ENCODE measurements at places on chromosomes 1 and 21. TPM values are rescaled to one million over a fixed set of nuclear protein-coding genes. Genes with fewer than 3 reads are reported as not detected.

DNA sequence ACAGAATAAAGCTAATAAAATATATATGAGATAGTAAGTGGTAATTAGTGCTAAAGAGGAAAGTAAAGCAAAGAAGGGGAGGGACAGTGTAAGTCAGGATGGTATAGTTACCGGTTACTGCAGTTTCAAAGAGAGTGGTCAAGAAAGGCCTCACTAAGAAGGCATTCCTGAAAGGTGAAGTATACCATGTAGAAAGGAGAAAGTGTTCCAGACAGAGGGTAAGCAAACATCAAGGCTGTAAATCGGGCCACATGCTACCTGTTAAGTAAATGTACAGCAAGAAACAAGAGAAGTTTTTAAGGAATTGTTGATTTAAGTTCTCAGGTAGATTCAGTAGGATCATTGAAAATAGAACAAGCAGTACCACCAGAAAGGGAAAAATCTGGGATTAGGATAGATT, 9.7 kb downstream of the DESI2 start:
- DNase-seq = no peak

TMEM183A gene
- total RNA-seq = 44.6 TPM

GRCh38 chr1:11434926-11435325, 44.0 kb upstream of the DISP3 start:
- DNase-seq = no peak

DNA sequence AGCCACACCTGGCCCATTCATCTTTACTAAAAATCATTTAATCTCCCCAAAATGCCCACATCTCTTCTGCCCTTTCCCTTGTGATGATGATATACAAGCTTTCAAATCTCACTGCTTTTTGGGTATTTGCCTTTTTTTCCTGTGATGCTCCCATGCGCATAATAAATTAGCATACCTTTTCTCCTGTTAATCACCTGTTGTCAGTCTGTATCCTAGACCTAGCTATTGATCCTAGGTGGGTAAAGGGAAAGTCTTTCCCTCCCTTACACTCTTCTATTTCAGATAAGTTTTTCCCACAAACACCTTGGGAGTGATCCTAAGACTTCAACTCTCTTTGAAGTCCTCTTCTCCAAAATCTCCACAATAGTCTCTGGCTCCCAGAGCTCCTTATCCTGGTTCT, 12.0 kb upstream of the SLC35A3 start:
- no peak for DNase-seq

GRCh38 chr1:236321101-236321500, 39.3 kb upstream of the ERO1B start:
- no peak for DNase-seq

GRCh38 chr1:2290171-2290578, 62.1 kb downstream of the SKI start:
- DNase-seq = no peak

DNA sequence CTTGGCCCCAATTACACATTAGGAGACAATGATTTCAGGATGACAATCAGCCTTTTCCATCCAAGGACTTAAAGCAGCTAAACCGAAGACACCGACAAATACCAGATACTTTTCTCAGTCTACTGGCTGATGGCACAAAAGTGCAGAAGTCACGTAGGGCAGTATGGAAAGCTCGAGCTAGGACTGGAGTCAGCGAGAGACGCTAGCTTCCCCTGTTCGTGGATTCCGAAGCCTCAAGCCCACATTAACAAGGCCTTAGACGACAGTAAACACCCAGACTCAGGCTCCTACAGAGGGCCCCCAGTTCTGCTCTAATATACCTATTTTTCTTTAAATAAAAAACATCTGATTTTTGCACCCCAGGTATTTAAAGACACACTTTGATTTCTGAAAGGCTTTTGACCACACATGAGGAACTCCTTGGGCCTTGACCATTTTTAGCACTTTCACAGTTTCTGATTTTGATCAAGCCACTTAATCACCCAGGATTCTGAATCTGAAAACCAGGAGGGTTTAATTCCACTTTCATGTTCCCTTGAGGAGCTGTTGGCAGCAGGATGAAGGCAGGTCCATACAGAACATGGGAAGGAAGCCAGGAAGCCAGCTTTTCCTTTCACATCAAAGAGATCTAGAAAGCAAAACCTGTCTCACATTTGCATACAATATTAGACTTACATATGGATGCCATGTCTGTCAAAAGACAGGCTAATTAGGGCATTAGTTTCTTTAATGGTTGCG, 204.1 kb downstream of the GABPA start:
- DNase-seq = no peak

DNA sequence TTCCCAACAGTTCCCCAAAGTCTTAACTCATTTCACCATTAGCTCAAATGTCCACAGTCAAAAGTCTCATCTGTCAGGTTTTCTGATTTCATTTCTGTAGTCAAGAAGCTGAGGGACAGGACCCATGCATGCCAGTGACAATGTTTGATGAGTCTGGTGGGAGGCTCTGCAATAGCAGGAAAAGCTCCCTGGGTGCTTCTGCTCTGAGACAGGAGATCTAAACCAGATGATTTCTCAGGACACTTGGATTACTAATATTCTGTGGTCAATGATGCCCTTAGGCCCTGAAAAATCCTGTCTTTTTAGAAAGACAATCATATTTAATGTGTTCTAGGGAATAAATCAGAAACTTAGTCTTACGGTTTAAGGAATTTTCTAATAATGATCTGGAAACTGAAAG, 56.4 kb downstream of the PCBP3 start:
- DNase-seq = no peak

GRCh38 chr1:14082331-14082730, 382.3 kb downstream of the PRDM2 start:
- no peak for DNase-seq

DMRTA2 gene
- total RNA-seq = not detected

- DNase-seq = no peak
Measured at GRCh38 chr1:45867697-45868348, 64.4 kb downstream of the MAST2 start.

CACHD1 gene
- total RNA-seq = 4.3 TPM

GRCh38 chr1:193356249-193356648, 169.8 kb upstream of the B3GALT2 start:
- DNase-seq = no peak

DNA sequence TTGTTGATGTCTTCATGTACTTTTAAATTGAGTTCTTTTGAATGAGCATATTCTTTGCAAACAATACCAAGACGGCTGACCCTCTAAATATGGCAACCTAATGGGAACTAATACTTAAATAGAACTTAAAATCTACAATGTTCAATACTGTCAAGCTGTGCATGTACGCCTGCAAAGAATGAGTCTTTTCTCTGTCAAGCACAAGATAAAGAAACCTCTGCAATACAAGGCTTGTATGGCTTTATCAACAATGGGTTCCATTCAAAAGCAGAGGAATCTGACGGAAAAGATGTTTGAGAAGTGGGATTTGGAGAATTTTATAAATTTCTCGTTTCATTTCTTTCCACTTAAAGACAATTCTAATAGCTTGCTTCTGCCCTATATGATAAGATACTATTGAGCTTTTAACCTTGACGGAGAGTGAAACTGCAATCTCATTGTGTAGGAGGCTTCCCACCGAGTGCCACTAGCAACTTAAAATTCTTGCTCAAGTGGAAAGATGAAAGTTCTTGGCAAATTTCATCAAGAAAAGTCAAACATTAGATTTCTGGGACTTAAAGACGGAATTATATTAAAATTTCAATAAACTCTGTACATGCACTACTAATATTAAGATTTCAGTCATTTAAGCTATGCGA, 119.8 kb downstream of the RGS21 start:
- DNase-seq = no peak

DNA sequence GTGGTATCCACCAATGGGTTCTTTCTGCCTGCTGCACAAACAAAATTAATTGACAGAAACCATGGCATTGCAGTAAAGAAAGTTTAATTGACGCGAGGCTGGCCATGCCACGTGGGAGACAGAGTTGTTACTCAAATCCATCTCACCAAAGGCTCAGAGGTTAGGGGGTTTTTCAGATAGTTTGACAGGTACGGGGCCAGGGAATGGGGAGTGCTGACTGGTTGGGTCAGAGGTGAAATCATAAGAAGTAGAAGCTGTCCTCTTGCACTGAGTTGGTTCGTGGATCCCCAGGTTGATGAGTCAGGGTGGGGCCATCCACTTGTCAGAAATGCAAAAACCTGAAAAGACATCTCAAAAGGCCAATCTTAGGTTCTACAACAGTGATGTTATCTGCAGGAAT, 941 bp upstream of the TBCE start:
- DNase-seq = no peak
